Peyer's patch (tissue), 4 donors: ENCODE measurements at places on chromosomes 5 and 9.

- DNase-seq, result no peak
Measured at GRCh38 chr5:34571677-34572041, 84.5 kb upstream of the RAI14 start.

DNA sequence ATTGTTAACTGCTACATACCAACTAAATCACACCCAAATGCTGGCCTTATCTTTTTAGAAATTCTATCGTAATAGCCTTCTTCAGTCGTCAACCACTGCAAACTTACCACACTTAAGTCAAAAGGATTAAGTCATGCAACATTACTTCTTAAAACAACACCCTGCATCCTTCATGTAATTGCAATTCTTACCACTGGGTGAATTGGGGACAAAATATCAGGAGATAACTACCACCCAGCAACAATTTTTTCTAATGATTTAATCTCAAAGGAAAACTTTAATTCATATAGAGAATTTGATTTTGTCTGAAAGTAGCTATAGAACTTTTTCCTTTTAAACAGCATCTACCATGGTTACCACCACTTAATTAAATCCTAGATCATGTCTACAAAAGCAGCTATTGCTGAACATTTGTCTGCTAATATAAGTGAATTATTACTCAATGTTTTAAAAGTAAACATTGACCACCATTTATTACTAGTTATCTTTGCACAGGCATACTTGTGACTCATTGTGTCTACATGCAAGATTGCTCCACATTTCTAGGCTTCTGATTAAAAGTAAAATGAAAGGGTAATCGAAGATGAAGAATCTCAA, 10.5 kb downstream of the MLLT3 start:
- DNase-seq, result no peak

GRCh38 chr9:80928697-80929096, 760.6 kb downstream of the TLE1 start:
- no peak for DNase-seq

DNA sequence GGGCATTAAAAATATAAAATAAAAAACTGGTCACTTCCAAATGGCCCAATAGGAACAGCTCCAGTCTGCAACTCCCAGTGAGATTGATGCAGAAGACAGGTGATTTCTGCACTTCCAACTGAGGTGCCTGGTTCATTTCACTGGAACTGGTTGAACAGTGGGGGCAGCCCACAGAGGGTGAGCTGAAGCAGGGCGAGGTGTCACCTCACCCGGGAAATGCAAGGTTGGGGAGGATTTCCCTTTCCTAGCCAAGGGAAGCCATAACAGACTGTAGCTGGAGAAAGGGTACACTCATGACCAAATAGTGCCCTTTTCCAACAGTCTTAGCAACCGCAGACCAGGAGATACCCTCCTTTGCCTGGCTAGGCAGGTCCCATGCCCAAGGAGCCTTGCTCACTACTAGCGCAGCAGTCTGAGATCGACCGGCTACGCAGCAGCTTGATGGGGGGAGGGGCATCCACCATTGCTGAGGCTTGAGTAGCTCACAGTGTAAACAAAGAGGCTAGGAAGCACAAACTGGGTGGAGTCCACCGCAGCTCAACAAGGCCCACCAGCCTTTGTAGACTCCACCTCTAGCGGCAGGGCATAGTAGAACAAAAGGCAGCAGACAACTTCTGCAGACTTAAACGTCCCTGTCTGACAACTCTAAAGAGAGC, 12.7 kb downstream of the RLN1 start:
- no peak for DNase-seq

- peak; percentile 80 for DNase-seq
Measured at GRCh38 chr9:134403682-134404301, 77.5 kb downstream of the RXRA start.

DNA sequence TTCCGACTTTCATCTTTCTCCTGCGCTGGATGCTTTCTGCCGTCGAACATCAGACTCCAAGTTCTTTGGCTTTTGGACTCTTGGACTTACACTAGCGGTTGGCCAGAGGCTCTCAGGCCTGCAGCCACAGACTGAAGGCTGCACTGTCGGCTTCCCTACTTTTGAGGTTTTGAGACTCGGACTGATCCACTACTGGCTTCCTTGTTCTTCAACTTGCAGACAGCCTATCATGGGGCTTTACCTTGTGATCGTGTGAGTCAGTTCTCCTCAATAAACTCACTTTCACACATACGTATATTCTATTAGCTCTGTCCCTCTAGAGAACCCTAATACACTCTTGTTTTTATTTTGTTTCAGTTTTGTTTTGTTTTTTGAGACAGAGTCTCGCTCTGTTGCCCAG, 10.3 kb downstream of the FKBP15 start:
- no peak for DNase-seq

DNA sequence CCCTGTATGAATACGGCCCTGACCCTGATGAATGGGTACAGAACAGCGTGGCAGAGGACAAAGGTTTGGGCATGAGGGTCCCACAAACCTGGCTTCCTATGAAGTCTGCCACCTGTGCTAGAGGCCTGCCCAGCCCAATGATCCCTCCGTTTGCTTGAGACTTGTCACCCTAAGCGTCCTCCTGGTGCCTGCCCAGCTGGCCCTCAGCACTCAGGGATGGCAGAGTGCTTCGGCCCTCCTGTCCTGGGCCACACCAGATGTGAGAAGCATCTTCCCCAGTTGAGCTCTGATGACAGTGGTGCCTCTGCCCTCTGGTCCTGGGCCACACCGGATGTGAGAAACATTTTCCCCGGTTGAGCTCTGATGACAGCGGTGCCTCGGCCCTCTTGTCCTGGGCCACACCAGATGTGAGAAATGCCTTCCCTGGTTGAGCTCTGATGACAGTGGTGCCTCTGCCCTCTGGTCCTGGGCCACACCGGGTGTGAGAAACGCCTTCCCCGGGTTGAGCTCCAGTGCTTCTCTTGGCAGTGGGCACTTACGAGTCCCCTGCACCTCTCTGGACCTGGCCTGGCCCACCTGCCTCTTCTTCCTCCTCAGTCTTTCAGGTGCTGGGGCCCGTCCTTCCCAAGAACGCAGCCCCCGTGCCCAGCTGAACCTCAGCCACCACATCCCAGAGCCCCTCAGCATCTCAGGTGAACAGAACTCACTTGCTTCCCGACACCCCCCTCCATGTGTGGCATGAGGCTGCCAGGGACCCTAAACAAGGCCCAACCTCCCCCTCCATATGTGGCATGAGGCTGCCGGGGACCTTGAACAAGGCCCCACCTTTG, 253.1 kb upstream of the IRX1 start:
- peak; percentile 33 for DNase-seq

DNA sequence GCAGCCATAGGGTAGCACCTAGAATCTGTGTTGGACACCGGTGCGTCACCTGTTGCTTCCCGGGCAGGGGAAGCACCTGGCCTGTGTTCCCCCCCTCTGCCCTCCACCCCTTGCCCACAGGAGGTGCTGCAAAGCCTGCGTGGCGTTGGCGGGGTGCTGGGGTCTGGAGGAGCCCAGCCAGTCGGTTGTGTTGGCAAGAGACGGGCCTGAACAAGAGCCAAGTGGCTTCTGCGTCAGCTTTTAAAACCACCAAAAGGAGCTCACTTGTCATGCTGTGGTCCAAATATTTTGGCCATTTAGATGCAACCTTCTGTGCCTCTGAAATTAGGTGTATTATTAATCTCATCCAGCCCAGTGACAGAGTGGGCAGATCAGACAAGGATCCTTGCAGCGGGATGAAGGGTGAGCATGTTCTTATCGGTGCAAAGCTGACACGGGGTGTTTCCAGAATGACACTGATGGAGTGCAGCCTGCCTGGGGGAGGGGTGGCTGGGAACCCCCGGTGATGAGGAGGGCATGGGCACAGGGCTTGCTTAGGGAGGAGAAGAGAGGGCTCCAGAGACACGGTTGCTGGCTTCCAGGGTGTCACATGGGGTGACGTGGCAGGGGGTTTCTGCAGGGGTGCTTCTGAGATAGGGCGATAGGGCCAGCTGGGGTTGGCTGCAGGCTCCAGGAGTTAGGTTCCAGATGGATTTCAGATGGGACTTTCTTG, 9.7 kb upstream of the RXRA start:
- DNase-seq, result no peak

GRCh38 chr5:64971513-64971912, 202.8 kb downstream of the CWC27 start:
- DNase-seq, result no peak
